Vagina (tissue), 2 donors: ENCODE measurements at places on chromosomes 3 and 15. TPM values are rescaled to one million over a fixed set of nuclear protein-coding genes. Genes with fewer than 3 reads are reported as not detected.

GRCh38 chr3:195176776-195177175 is 94.2 kb downstream of the XXYLT1 start:
- peaks cover 19% of the 10 kb centered on the region for H3K4me1 ChIP-seq
- no peak overlapping the region for H3K4me3 ChIP-seq
- H3K27ac ChIP-seq = no peak overlapping the region
- DNase-seq = no peak

DNA sequence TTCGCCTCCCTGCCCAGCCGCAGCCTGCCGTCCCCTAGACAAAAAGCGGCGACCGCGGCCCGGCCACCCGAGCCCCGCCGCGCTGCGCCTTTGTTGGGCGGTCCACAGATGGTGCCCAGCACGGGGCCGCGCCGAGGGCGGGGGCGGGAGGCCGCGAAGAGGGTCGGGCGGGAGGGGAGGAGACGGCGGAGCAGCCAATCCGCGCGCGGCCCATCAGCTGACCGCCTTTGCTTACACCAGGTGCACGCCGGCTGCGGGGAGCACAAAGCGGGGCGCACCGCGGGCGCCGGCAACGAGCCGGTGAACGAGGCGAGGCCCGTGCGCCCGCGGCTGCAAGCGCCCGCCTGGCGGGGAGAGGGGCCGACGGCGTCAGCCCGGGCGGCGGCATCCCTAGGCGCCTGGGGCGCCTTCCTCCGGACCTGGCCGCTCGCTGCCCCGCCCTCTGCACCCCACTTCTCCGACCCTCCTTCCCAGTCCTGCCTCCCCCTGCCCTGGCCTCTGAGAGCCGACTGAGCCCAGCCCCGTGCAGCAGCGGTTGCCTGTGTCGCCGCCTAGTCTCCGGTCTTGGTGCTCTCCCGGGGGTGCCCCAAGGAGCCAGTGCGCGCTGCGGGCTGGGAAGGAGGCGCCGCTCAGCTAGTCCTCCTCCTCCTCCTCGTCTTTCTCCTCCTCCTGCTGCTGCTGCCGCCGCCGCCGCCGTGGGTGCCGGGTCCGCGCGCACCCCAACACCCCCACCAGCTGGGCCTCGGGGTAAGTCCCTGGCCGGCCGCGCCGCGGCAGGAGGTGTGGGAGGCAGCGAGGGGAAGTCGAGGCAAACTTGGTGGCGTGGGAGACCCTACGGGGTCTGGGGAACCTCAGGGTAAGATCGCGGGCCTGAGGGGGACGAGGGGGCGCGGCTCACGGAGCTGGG is at the start of gene LRRN1:
LRRN1 (plus strand) TSS at position 259 of the 907 bp plus-strand sequence. CDS start 45,211 bp downstream, outside the sequence.
- H3K4me3 ChIP-seq = peak within 1 kb of the TSS; percentile 65
- no peak within 1 kb of the TSS for H3K27ac ChIP-seq
- peaks cover 19% of the 10 kb centered on the region for H3K4me1 ChIP-seq
- DNase-seq = no peak
- no peaks in the 10 kb centered on the region for H3K27me3 ChIP-seq

- no peak overlapping the region for H3K4me3 ChIP-seq
- no peaks in the 10 kb centered on the region for H3K27me3 ChIP-seq
- no peak for DNase-seq
- no peaks in the 10 kb centered on the region for H3K36me3 ChIP-seq
- H3K27ac ChIP-seq = no peak overlapping the region
- no peaks in the 10 kb centered on the region for H3K4me1 ChIP-seq
Observed at GRCh38 chr3:152235709-152236298, 32.9 kb upstream of the MBNL1 start.

- no peaks in the 10 kb centered on the region for H3K27me3 ChIP-seq
- no peaks in the 10 kb centered on the region for H3K36me3 ChIP-seq
- H3K4me1 ChIP-seq = no peaks in the 10 kb centered on the region
- no peak overlapping the region for H3K27ac ChIP-seq
- DNase-seq = no peak
- no peak overlapping the region for H3K4me3 ChIP-seq
Observed at GRCh38 chr3:191300422-191300821, 28.8 kb upstream of the CCDC50 start.

- H3K4me1 ChIP-seq = no peaks in the 10 kb centered on the region
- no peak for DNase-seq
- H3K4me3 ChIP-seq = no peak overlapping the region
- H3K27ac ChIP-seq = no peak overlapping the region
- H3K27me3 ChIP-seq = no peaks in the 10 kb centered on the region
- H3K36me3 ChIP-seq = no peaks in the 10 kb centered on the region
Observed at GRCh38 chr15:84731774-84732173, 15.8 kb upstream of the SEC11A start.

- no peak overlapping the region for H3K4me3 ChIP-seq
- H3K27ac ChIP-seq = no peak overlapping the region
- DNase-seq = no peak
- H3K36me3 ChIP-seq = no peaks in the 10 kb centered on the region
- H3K27me3 ChIP-seq = no peaks in the 10 kb centered on the region
Observed at GRCh38 chr3:181881749-181882148, 170.0 kb downstream of the SOX2 start.

- H3K27ac ChIP-seq = peak within 1 kb of the TSS; percentile 50
- H3K4me3 ChIP-seq = peak within 1 kb of the TSS; percentile 29
- DNase-seq = peak; percentile 61
- no peaks in the 10 kb centered on the region for H3K36me3 ChIP-seq
Observed at GRCh38 chr15:28098766-28099554, at the start of gene OCA2. OCA2 (minus strand) TSS chr15:28099315; CDS start chr15:28081874, 17,441 bp downstream.

GRCh38 chr3:41854956-41855355 is 106.9 kb downstream of the ULK4 start:
- no peaks in the 10 kb centered on the region for H3K36me3 ChIP-seq
- H3K27me3 ChIP-seq = no peaks in the 10 kb centered on the region
- H3K4me3 ChIP-seq = no peak overlapping the region
- no peak for DNase-seq
- H3K4me1 ChIP-seq = no peaks in the 10 kb centered on the region

GRCh38 chr15:54082836-54083492 is 104.7 kb downstream of the UNC13C start:
- H3K27me3 ChIP-seq = no peaks in the 10 kb centered on the region
- H3K4me1 ChIP-seq = no peaks in the 10 kb centered on the region
- H3K4me3 ChIP-seq = no peak overlapping the region
- DNase-seq = no peak
- no peaks in the 10 kb centered on the region for H3K36me3 ChIP-seq
- H3K27ac ChIP-seq = no peak overlapping the region

GRCh38 chr15:58419803-58420524 is 11.8 kb upstream of the LIPC start:
- no peaks in the 10 kb centered on the region for H3K4me1 ChIP-seq
- no peaks in the 10 kb centered on the region for H3K27me3 ChIP-seq
- no peaks in the 10 kb centered on the region for H3K36me3 ChIP-seq
- H3K4me3 ChIP-seq = no peak overlapping the region
- H3K27ac ChIP-seq = no peak overlapping the region
- DNase-seq = no peak

DNA sequence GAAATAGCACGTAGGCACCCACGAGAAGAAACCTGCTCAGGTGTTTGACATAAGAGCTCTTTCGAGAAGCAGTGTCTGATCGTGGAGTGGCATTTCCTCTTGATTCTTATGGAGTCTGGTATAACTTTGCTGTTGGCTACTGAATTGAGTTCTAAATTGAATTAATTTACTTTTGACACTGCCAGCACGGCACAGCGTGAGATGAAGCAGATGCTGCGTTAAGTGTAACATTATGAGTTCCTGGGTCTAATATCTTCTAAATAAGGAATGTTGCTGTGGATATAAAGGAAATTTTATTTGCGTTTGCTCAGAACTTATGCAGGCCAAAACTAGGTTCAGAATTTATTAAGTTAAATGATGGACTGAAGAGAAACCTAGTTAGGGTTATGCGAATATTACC is 919.9 kb downstream of the TUSC7 start:
- H3K27ac ChIP-seq = no peak overlapping the region
- H3K27me3 ChIP-seq = no peaks in the 10 kb centered on the region
- no peak for DNase-seq
- no peaks in the 10 kb centered on the region for H3K4me1 ChIP-seq
- no peak overlapping the region for H3K4me3 ChIP-seq

UROC1 gene
- not detected for total RNA-seq

HCLS1 gene
- 35.4 TPM for total RNA-seq

WWTR1 gene
- 181 TPM for total RNA-seq

SLC22A14 gene
- total RNA-seq = 0.49 TPM

SLC28A2 gene
- not detected for total RNA-seq
